ENCODE measurements at places on chromosomes 1 and 21.
A peak's percentile ranks its signal among the peaks of the same experiment; 100 is the strongest.

GRCh38 chr1:118918940-118919259, 69.2 kb downstream of the TBX15 start:
- no peak for DNase-seq

- DNase-seq: no peak
These were observed 40.7 kb upstream of the KCND3 start for GRCh38 chr1:112030157-112030556.

- DNase-seq: no peak
These were observed 7.1 kb upstream of the USF1 start for GRCh38 chr1:161052899-161053298.

GRCh38 chr21:35400233-35400939, 351.3 kb upstream of the RUNX1 start:
- DNase-seq: peak; percentile 24

GRCh38 chr1:208510192-208510952, 266.2 kb upstream of the PLXNA2 start:
- peak; percentile 63 for DNase-seq

- DNase-seq: no peak
These were observed 8.4 kb upstream of the PAXBP1 start for GRCh38 chr21:32779983-32780382.

DNA sequence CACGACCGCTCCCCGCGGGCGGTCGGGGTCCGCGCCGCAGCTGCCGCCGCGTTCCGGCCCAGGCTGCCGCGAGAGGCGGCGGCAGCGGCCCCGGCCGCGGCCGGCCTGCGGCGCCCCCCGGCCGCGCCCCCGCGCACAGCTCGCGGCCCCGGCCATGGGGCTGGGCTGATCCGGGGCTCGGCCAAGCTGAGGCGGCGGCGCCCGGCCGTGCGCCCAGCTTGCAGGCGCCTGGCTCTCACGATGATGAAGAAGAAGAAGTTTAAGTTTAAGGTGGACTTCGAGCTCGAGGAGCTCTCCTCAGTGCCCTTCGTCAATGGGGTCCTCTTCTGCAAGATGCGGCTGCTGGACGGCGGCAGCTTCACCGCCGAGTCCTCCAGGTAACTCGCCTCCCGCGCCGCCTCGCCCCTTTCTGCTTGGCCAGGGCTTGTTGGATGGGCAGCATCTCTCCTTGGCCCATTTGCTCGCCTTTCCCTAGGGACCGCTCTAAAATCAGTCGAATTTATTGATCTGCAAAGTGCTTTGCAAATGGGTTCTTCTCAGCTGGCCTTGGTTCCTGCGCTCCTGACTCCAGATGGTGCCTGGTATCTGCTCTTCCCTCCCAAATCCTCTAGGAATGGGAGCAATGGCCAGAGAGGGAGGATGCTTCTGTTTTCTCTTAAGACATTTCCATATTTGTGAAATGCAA, 431 bp downstream of the EEIG2 start:
- DNase-seq: peak; percentile 4

DNA sequence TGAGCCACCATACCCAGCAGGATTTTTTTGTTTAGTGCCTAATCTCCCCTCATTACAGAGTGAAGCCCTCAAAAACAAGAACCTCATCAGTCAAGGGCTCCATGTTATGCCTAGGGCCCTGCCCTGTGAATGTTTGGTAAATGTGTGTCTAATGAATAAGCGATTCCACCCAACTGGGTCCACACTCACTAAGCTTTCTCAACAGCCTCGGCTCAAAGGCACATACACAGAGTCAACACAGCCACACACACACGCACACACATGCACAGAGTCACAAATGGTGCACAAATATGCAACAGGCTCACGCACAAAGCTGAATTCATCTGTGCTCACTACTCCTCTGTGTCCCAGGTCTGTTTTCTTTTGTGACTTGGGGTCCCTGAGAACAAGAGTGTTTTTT, 11.7 kb upstream of the SYNC start:
- DNase-seq: no peak

GRCh38 chr1:234490793-234491479, 12.0 kb upstream of the TARBP1 start:
- DNase-seq: no peak

DNA sequence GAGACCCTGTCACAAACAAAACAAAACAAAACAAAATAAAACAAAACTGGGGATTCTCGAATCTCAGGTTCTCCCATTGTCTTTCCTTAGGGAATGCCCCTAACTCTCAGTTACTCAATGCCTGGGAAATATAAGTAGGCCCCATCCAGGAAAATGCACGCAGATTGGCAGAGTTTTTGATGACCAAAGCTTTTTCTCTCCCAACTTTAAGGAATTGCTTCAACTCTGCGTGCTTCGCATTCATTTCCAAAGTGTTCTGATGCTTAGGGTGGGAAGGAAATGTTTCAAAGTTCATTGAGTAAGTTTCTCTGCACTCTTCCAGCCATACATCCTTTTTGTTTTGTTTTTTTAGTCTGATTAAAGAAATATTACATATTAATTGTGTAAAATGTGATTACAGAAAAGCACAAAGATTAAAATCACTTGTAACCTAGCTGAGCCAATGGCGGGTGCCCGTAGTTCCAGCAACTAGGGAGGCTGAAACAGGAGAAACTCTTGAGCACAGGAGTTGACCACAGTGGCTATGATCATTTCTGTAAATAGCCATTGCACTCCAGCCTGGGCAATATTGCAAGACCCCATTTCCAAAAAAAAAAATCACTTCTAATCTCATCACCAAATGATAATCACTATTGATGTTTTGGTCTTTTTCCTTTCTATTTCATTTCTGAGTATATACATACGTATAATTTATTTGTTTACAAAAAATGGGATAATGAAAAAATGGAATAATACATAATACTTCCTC, 18.4 kb upstream of the EVI5 start:
- no peak for DNase-seq

GRCh38 chr21:45504516-45505415, 37.5 kb downstream of the SLC19A1 start:
- DNase-seq: no peak

GRCh38 chr1:15153184-15153841, at the start of gene TMEM51:
TSS of gene TMEM51 (plus strand) at chr1:15153747. CDS start at chr1:15215088, 61,341 bp downstream.
- DNase-seq: no peak

- no peak for DNase-seq
These were observed 593.3 kb downstream of the MATN1 start for GRCh38 chr1:30130099-30130498.

- no peak for DNase-seq
These were observed 43.4 kb downstream of the PLPP3 start for GRCh38 chr1:56535939-56536338.

DNA sequence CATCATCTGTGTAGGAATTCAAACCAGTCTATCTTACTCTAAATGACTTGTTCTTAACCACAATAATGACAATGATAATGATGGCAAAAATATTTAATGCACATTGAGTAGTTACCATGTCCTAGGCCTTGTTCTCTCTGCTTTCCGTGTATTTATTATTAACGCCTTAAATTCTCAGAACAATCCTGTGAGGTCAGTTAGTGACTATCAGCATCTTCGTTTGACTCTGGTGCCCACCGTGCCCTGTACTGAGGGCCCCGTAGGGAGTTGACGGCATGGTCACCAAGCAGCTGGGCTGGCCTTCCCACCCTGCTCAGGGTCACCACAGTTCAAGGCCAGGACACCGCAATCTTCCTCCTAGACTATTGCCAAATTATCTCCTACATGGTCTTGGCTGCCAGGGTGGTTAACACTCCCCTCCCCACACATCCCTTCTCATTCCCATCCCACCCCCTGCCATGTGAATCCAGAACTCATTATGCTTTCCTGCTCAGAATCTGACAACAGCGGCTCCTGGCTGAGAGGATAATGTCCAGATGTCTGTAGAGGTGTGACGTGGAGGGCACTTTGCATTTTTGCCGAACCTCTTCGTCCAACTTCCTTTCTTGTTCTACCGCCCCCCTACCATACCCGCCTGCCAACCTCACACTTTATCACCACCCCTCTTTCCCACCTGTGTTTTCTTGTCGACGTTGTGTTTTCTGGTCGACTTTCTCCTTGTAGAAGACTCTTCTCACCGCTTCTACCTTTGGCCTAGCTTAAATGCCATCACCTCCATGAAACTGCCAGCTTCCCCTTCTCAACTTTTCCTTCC, 33.4 kb downstream of the IGFN1 start:
- no peak for DNase-seq

GRCh38 chr1:166184897-166185296, 18.1 kb upstream of the FAM78B start:
- DNase-seq: no peak

DNA sequence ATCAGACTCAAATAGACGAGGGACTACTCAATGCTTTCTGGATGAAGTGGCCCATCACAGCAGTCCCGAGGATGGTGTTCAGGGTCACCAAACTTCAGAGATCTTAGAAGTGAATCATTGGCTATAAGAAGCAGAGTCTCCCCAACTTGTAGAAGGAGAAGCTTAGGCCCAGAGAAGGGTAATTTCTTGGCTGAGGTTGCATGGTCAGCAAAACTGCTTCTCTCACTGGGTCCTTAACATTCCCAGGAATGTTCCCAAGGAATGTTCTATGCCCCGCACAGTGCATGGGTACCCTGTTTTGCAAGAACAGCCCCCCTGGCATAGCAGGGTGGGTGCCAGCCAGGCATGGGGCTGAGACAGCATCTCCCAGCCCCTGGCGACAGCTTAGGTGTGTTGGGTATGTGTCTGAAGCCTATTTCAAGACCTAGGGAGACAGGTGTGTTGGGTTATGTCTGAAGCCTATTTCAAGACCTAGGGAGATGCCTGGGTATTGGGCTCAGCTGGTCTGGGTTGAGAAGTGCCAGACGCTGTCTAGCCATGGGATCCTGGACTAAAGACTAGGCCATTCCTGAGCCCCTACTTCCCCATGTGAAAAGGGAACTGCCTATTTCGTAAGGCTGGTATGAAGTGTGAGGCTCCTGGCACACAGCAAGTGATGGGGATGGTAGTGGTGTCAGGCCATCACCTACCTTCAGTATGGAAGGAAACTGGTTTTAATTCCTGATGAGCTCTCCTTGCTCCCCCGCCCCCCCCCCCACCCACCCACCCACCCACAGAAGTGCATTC, 26.1 kb downstream of the PADI6 start:
- no peak for DNase-seq

GRCh38 chr1:167879508-167879907, 34.4 kb downstream of the ADCY10 start:
- no peak for DNase-seq

DNA sequence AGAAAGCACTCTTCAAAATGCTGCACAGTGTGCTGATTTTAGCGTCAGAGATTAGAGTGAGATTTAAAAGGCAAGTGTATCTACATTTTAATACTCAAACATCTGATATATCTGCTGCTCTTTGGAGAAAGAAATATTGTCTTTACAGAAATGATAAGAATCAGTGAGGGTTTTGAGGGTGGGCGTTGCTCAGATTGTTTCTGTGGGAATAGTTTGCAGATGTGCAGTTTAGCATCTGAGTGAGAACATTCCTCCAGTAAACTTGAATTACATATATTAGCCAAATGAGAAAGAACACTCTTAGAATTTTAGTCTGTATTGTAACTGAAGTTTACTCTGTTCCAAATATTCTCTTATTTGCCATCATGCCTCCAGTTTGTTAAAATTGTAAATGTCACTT, 549.2 kb downstream of the NEGR1 start:
- DNase-seq: no peak

GRCh38 chr1:100053119-100053518, 79.6 kb downstream of the SASS6 start:
- no peak for DNase-seq

DNA sequence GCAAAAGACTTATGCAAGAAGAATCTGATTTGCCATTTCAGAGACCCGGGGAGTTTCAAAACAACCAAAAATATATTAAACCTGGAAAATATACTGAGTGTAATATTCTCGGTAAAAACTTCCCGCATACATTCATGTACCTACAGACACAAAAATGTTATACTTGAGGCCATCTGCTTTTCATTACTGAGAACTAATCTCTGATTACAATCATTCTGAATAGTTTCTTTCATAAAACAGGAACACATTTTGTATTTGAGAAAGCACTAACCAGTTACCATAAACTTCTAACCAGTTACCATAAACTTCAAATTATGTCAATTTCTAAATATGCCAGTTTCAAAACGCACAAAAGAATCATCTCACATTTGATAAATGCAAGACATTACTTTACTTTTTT, 7.8 kb downstream of the ZNHIT6 start:
- DNase-seq: no peak

- DNase-seq: no peak
These were observed 61.3 kb downstream of the ASTN1 start for GRCh38 chr1:177103005-177103852.

DNA sequence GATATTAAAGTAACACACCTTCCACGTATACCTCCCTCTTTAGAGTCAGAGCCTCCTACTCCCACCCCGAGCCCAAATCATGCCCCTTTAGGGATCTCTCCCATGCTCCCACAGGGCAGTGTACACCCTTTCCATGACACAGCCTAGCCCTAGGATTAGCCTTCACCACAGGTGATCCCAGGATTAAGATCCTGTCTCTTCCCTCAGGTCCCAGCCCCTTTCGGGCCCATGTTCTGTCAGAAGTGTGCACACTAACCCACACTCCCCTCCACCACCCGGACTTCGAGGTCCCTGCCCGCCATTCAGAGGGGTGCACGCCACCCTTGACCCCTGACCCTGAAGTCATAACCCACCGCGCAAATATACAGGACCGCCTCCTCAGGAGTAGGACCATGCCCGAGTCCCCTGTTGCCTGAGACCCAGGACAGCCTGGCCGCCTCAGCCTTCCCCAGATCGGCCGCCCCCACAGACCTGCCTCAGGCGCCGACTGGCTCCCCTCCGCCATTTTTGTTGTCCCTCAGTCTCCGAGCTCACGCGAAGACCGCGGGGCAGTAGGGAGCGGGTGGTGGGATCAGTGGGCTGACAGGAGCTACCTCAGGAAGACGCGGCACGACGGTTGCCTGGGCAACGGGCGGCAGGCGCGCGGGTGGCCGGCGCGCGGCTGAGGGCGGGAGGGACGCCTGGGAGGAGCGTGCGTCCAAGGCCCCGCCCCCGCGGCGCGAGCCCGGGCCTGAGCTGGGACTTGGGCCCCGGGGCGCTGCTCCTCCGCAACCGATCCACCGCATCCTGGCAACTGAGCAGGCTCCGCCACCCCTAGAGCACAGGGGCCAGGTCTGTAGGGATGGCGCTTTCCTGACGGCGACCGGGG, at the start of gene AGBL4:
Gene AGBL4, minus strand, starts transcription at position 663 of the 868 bp plus-strand sequence.
- no peak for DNase-seq

DNA sequence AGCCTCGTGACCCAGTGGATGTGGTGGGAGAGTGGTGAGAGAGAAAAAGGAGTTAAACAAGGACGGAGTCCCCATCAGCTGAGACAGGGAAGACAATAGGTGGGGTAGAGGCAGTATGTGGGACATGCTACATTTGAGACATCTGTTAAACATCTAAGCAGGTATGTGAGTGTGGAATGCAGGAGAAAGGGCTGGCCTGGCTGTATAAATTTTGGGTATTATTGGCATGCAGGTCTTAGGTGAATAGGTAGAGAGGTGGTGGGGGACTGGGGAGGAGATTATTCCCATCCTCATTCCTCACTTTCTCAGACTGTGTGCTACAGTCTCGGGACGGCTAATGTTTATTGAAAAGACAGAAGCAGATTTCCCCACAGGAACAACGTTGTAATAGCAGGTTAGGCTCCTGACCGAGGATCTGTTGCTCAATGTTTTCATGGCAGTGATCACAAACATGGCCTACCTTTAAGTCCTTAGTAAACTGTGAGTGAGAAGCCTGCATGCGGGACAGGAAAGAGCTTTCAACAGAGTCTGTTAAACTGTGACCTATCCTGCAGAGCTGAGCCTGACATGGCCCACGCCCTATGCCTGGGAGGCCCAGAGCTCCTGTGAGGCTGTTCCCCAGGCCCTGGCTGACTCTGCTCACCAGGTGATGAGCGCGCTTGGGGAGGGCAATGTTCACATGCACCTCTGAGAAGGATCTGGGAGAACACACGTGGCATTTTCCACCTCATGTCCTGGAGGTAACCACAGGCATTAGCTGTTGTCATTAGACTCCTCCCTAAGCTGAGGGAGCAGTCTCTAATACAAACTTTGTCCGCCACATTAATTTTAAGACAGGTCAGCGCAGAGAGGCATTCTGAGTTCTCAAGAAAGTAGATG, 16.5 kb downstream of the VSIG8 start:
- DNase-seq: no peak
